Activated naive CD8-positive, alpha-beta T cell treated with anti-CD3 and anti-CD28 coated beads, Interleukin-2, amount 50 U/mL, for 16 hours (primary cell): ENCODE measurements at places on chromosomes 6 and 20.

- DNase-seq = no peak
Measured at GRCh38 chr6:105484238-105485161, 81.6 kb upstream of the PREP start.

DNA sequence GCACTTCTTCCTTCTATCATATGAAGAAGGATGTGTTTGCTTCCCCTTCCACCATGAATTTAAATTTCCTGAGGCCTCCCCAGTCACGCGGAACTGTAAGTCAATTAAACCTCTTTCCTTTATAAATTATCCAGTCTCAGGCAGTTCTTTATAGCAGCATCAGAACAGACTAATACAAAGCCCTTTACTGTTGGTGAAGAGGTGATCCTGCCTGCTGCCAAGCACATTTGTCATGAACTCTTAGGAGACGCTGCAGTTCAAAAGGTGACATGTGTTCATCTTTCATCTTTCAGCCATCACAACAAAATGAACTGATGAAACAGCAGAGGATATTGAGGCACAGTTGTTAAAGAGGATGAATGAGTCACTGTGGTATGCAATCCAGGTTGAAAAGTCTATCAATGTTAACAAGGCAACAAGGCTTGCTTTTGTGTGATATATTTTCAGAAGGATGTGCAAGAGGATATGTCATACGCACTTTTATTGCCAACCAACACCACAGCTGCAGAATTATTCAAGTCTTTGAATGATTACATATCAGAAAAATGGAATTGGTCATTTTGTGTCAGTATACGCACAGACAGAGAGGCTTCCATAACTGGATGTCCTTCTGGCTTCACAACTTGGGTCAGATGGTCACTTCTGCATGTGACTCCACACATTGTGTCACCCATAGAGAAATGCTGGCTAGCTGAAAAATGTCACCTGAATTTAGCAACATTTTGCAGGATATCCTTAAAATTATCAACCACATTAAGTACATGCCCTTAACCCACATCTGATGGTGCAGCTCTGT, 52.4 kb upstream of the PLN start:
- DNase-seq = no peak

GRCh38 chr20:5470943-5471342, 154.2 kb upstream of the PROKR2 start:
- DNase-seq = no peak

DNA sequence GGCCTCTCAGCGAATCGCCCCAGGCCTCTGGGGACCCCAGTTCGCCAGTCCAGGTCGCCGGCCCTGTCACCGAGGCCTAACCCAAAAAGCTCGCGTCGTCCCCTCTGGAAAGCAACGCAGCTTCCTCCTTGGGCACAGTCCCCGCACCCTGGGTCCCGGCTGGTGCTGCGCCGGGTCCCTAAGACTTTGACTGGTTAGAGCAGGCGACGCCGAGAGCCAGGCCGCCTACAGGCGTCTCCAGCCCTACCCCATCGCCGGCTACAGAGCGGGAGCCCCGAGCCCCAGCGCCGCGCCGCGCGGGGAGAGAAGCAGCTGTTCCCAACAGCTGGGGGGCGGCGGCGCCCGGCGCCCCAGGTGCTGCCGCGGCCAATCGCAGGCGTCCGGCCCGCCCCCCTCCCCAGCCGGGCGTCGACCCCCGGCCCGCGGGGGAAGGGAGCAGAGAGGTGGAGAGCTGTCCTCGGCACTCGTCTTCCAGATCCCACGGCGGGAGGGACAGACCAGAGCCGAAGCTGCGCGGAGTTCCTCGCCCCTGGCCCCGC, 540 bp upstream of the RBM24 start:
- no peak for DNase-seq

GRCh38 chr20:63697868-63698545, 1.6 kb downstream of the TNFRSF6B start:
- no peak for DNase-seq

GRCh38 chr6:74069089-74069581, 373.1 kb downstream of the CD109 start:
- DNase-seq = no peak
